ENCODE measurements at places on chromosomes 3 and 15.

DNA sequence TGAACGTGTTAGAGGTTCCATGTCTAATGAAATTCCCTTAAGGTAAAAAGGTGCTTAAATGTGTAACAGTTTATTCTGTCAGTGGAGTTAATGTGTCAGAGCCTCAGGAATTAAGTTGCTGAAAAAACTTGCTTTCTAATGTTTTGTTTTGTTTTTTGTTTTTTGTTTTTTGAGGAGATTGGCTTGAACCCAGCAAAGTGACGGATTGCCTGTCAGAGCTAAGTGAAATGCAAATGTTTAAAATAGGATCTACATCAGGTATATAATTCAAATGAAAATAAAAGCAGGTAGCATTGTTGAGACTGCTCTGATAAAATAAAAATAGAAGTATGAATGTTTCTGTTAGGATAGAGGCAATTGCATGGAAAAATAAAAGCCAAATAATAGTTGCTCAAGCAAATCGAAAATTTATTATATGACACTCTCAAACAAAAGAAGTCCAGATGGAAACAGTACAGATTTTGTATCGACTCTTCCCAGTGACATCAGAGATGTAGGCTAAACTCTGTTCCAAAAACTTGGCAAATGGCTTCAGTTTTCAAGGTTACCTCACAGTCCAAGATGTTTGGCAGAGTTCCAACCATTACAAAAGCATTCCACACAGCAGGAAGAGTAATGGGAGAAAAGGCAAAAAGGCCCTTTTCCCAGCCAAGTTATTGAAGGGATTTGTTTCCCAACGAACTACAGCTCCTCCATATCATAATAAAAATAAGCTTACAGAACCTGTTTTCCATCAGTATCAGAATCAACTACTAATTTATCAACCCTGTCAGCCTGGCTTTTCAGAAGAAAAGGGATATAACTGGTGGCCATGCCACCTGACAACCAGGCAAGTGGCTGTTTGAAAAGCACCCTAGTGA, 291.0 kb downstream of the TBL1XR1 start:
- DNase-seq = no peak

- DNase-seq = no peak
These were observed 21.8 kb downstream of the ITPR1 start for GRCh38 chr3:4514916-4515315.

DNA sequence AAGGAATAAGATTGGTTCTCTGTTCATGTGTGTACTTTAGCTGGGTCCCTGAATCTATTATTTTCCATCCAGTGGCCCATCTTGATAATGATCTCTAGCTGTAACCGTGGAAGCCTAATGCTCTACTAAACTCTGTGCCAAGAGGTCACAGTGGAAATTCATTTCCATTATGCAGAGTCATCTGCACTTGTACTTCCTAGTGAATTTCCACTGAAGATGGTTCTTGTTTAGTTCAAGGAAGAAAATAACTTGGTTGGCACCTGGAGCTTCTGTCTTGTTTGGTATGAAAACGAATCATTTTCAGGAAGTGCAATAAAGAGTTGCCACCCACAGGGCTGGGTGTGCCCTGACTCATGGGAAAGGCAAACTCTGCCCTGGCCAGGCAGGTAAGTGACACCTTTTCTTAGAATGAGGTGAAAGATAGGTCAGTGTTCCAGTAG, 10.3 kb downstream of the LPP start:
- peak; percentile 32 for DNase-seq

DNA sequence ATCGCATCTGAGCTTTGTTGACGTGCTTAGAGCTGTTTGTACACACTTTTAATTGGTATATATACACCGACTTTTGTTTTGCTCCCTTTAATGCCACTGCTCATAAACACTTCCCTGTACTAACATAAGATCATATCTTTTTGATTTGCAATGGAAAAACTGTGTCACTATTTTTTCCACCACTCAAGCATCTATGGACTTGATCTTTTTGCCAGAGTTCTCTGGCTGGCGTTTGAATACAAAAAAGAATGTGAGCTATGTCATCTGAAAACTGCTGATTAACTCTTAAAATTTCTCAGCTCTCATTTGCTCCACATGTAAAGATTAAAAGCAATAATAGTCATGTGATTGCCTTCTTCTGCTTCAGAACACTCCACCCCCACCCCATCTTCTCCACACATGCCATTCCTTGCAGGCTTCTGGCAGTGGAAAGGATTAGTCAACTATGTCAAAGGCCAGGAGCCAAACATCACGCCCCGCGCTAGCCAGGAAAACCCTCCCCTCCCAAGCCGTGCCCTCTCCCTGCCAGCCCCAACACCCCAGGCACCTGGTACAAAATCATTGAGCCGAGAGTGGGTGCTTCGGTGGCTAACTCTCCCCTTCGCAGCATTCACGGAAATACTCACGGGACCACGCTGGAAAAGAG, 123.4 kb upstream of the MEF2A start:
- no peak for DNase-seq

DNA sequence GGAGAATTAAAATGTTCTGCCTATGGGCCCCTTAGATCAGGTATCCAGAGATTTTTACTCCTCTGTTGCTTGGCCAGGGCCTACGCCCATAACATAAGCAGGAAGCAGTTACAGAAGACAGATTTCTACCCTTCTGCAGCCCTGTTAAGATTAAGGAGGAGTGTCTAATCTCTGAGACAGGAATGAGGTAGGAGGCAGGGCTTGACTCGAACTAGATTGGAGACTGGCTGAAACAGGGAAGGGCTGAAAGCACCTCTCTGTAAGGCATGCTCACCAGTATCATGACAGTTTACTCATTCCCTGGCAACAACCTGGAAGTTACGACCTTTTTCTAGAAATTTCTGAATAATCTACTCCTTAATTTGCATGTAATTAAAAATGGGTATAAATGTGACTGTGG, 16.7 kb downstream of the PLA2G4D start:
- no peak for DNase-seq

- no peak for DNase-seq
These were observed 7.3 kb downstream of the PAQR5 start for GRCh38 chr15:69305933-69306568.

- DNase-seq = no peak
These were observed 24.3 kb upstream of the CP start for GRCh38 chr3:149245738-149246451.

GRCh38 chr3:52551118-52551517, 14.7 kb downstream of the UQCC5 start:
- no peak for DNase-seq

DNA sequence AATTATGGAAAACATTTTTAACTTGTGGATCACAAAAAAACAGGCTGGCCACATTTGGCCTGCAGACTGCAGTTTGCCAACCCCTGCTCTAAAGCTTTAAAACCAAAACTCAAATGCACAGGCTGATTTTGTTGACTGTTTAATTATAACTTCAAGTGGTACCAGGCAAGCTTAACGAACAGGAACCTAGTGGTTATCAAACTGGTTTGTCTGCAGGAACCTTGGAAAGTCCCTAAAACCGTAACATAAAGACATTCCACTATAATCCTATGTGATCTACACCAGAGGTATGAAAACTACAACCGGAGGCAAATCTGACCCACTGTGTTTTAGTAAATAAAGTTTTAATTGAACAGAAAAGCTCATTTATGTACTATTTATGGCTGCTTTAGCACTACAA, 52.4 kb downstream of the TBL1XR1 start:
- no peak for DNase-seq

- no peak for DNase-seq
These were observed 709 bp downstream of the SCAMP5 start for GRCh38 chr15:74995779-74996765.

- no peak for DNase-seq
These were observed 5.7 kb downstream of the TBC1D23 start for GRCh38 chr3:100266531-100266930.

DNA sequence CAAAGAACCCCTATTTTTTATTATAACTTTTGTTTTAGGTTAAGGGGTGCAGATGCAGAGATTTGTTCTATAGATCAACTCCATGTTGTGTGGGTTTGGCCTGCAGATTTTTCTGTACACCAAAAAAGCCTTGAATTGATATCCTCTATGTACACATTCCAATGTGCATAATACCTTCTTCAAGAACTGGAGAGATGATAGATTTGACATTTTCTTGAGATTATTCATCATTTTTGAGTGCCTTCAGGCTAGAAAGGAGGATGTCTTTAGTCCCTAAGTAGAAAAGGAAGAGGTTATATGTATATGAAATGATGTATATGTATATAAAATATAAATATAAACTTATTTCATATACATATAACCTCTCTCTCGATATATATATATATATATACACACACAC, 1190.0 kb upstream of the ALCAM start:
- no peak for DNase-seq

GRCh38 chr3:38549082-38549481, 52.9 kb downstream of the EXOG start:
- no peak for DNase-seq

DNA sequence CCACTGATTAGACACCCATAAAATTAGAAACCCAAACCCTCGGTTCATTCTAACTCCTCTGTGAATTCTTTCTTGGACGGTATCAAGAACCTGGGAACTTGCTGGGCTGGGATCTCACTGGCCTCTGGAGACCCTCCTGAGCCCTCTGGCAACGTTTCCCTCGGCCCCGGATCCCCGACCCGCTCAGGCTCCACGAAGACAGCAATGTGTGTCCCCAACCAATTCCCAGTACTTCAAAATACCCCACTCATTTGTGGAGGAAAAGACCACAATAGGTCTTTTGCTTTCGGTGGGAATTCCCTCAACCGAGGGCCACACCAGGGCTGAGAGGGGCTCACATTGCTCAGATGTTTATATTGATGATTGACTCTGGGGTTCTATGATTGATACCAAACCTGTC, 117.9 kb upstream of the PRR20G start:
- DNase-seq = no peak

DNA sequence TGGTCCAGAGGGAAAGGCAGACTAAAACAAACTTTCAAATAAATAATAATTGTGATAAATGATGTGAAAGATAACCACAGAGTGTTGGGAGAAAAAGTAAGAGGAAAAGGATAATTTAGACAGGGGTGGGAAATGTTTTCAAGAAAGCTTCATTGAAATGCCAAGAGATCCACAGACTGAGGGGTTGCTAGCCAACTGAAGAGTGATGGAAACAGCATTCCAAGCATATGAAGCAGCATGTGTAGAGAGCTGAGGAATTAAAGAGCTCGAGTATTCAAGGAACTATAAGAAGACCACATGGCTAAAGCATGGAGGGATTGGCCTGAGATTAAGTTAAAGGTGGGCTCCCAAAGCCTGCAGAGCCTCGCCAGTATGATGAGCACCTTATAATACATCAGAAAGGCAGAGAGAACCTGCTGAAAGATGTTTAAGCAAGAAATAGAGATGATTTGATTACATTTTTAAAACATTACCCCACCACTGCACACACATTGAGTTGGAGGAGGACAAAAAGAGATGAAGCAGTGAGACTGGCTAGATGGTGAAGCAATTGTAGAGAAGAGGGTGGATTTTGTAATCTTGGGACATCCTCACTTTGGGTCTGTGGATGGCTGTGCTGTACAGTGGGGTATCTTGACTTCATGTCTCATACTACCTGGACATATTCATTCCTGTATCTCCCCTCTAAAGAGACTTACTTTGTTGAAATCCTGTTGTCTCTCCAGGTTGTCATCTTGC, 100.8 kb downstream of the STAC start:
- DNase-seq = no peak

DNA sequence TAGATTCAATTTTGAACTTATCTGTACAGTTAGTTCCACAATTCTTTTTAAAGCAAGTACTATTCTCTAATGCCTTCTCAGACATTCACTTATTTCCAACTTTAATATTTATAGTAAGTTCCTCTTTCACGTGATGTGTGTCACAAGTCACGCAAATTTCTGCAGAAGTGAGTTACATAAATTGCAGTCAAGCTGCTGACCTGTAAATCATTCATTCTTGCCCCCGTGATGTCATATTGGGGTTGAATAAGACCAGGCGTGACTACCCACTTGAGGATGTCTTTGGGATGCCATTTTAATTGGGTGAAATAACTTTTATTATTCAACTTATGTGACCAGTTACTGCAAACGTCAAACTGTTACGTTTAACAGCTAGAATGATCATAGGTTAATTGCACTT, 15.1 kb downstream of the PPARG start:
- DNase-seq = no peak

- no peak for DNase-seq
These were observed 40.4 kb downstream of the ACSBG1 start for GRCh38 chr15:78193731-78194567.

GRCh38 chr3:194396859-194397756, 2.0 kb downstream of the GP5 start:
- DNase-seq = peak; percentile 16

- DNase-seq = no peak
These were observed 68.8 kb downstream of the SCN5A start for GRCh38 chr3:38580450-38581382.

DNA sequence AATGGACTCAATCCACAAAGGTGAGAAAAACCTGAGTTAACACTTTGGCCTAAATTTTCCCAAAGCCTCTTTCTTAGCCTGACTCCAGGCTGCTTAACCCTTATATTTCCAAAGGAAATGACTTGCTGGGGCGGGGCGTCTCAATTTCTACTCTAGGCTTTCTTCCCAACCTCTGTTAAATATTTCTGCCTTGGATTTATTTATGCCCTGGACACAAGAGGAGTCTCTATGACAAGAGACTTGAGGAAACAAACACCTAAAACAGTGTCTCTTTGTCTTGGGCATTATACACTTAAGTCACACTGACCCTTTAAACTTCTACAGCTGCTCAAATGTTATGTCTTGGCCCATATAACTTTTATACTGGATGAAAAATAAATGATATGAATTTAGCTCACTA, 28.3 kb upstream of the AP4E1 start:
- DNase-seq = no peak

DNA sequence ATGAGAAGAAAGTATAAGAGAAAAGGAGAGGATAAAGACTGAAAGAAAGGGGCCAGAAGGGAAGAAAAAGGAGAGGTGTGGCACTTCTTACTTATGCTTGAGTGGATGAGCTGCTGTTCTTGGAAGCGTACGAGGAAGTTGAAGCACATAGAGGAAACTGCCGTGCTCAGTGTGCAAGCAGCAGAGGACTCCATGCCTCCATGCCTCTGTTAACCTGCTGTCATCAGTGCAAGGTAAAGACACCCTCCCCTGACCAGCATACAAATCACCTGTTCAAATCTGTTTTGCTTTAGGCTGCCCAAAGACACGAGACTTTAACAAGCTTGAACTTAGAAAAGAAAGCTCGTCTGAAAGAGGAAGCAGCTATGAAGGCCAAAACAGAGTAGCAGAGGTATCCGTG, 6.4 kb downstream of the WDR5B start:
- no peak for DNase-seq

GRCh38 chr3:150744041-150744918, 18.7 kb downstream of the SIAH2 start:
- no peak for DNase-seq

GRCh38 chr3:64505419-64505818, 182.4 kb downstream of the ADAMTS9 start:
- no peak for DNase-seq

DNA sequence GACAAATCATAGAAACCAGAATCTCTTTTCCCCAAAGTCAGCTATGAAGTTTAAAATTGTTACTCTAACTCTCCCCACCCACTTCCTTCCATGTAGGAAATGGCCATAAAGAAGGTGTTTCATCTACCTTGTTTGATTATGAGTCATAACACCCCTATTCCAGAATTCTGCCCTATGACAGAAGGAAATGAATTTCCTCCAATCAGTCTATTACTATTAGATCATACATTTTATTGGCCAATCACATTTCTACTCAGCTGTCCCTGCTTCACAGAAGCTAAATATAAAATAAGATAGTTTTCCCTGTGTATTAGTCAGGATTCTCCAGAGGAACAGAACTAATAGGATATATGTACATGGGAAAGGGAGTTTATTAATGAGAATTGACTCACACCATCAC, 102.1 kb downstream of the TGFBR2 start:
- no peak for DNase-seq

- DNase-seq = no peak
These were observed 554.2 kb upstream of the KCNMB2 start for GRCh38 chr3:177982034-177982433.

All from stimulated activated CD4-positive, alpha-beta T cell treated with anti-CD3 and anti-CD28 coated beads, Interleukin-4, amount 100 ng/mL, for 24 hours (primary cell).